ENCODE measurements at places on chromosomes 7 and 10.

DNA sequence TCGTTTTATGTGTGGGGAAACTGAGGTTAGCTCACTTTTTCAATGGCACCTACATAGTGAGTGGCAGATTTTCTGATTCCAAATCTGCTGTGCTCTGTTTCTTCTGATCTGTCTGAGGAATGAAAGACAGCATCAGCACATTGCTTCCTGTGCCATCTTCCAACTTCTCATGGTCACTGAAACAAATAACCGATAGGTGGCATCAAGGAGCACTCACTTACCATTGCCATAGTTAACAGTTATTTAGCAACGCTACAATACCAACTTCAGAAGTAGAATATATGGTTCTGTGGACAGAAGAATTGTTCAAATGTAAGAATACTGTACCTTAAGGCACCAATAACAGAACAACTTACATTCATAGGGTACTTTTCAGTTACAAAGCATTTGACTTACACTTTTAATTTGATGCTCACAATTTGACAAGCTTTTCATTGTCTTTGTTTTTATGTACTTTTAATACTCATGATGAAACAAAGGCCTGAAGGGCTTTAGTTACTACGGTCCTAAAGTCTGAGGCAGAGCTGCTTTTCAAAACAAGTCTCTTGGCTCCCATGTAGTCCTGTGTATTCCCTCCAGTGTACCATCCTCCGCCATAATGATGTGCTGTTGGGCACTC is 228.9 kb upstream of the TCF7L2 start:
- DNase-seq = peak; percentile 53

GRCh38 chr7:100865938-100866728 is 1.1 kb upstream of the TRIP6 start:
- DNase-seq = peak; percentile 67

DNA sequence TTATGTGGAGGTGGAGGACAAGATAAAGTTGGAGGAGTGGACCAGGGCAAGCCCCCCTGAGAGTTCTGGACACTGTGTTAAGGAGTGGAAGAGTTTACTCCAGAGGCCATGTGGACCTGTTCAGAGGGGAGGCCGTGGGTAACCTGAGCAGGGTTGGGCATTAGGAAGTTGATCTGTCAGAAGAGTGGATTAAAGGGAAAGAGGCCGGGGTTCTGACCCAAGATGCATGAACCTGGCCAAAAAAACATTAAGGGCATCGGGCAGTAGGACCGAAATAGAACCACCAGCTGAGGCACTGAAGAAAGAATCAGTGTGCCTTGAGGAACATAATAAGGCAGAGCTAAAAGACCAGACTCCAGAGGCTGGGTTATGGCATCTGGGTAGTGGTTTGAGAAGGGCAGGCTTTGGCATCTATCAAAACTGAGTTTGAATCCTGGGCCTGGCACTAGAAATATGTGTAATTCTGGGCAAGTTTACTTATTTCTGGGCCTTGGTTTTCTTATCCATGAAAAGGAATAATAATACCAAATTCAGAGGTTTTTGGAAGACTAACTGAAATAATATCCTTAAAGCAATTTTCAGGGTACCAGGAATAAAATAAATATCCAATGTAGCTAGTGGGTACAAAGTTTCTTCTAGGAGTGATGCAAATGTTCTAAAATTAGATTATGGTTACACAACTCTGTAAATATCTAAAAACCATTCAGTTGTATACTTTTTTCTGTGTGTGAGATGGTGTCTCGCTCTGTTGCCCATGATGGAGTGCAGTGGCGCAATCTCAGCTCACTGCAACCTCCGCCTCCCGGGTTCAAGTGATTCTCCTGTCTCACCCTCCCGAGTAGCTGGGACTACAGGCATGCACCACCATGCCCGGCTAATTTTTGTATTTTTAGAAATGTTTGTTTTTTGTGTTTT is 10.9 kb upstream of the FRAT1 start:
- no peak for DNase-seq

DNA sequence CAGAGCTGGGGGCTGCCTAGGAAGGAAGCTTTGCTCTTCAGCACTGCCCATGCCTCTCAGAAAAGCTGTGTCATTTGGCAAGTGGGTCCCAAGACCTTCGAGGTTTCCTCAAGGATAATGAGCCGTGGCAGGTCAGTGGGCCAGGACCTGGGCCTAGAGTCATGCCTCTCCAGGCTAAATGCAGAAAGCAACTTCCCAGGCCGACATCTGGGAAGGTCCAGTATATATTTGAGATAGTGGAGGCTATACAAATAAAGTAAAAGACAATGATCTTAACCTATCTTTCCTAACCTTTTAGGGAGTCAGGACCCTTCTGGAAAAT is 2.4 kb upstream of the HOXA10 start:
- no peak for DNase-seq

- DNase-seq = no peak
Observed at GRCh38 chr7:47479821-47480575, 101.9 kb downstream of the TNS3 start.

DNA sequence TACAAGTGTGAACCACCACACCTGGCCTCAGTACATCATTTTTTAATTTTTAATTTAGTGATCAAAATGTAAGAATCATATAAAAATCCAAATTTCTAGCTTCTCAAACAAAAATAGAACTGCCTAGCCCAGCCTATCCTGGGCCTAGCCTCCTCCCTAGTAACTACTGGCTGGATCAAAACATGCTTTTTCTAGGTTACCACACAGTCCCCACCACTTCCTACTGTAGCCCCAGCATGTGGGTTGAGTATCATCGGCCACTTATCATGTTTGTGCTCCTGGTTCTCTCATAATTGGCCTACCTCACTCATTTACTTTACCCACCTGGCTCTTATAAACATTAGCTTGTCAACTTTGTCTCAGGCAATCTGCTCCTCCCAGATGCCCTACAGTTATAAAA is 52.9 kb downstream of the DNAJC12 start:
- no peak for DNase-seq

DNA sequence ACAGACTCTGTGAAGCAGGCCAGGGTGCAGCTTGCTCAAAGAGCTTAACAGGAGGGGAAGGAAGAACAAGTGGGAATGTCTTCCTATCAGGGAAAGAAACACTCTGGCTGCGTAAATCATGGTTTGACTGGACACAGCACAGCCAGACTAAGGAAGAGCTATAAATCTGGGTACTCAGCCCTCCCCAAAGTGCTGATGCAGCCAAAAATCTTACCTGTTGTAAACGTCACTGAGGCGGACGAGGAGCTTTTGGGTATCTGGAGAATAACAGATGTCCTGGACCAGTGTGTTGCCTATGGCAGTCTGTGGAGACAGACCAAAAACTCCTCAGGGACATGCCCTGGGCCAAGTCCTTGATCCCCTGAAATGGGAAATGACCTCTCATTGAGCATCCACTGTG is 43.1 kb upstream of the HNRNPH3 start:
- DNase-seq = no peak

DNA sequence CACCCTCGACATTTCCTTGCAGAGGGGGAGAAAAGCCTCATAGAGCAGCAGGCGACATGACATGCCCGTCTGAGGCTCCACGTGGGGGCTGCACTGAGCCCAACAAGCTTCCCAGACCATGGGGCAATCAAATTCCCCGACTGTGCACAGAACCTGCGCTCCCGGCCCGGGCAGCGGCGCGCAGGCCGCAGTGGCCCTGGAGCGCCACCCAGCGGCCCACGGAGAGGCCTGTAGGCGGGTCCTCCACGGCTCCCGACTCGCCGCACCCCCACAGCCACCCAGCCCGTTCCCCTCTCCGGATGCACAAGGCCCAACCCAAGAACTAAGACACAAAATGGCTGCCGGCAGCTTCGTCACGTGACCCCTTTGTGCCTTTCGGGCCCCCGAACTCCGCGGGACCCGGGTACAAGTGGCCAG is 816 bp downstream of the EPC1 start:
- peak; percentile 94 for DNase-seq

DNA sequence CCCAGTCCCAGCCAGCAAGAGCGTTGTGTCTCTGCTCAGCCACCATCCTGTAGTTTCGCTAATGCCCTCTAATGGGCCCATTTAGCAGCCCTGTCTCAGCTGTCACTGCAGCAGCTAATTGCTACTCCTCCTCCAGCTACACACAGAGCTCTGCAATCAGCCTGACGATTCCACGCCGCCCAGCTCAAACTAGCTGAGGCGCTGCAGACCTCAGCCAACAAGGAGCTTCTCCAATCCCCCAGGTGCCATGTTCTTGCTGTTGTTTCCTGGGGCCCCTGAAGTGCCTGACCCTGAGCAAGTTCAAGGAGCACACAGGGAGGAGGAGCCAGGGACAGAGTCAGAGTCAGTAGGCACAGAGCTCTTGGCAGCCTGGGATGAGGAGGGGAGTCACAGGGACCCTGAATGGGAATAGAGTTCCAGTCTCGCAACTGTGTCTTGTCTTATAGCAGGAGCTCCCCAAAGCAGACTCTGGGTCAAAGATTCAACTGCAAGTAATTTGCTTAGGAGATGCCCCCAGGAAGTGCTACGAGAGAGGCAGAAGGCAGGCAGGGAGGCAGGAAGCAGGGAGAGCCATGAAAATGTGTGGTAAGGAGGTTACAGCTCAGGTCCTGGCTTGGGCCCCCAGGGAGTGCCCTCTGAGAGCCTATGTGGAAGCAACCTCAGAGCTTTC is 135.8 kb upstream of the UNC5B start:
- DNase-seq = no peak

GRCh38 chr7:135342887-135343286 is 109.2 kb downstream of the STRA8 start:
- no peak for DNase-seq

DNA sequence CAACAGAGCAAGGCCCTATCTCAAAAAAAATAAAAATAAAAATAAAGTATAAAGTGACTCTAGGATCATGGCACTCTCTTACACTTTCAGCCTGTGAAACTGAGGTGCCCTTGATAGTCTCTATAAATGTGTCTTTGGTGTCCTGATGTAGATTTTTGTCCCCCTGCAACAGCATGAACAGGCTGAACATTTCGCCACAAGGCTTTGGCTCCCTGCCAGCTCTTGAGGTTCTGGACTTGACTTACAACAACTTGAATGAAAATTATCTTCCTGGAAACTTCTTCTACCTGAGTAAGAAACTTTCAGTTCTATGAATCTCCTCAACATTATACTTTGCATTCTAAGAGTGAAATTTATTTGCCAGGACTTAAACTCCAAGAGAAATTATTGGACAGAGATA is 48.1 kb upstream of the BMS1 start:
- no peak for DNase-seq

GRCh38 chr7:153397906-153398305 is 638.4 kb downstream of the ACTR3B start:
- no peak for DNase-seq

GRCh38 chr10:3625959-3626751 is 158.9 kb downstream of the KLF6 start:
- DNase-seq = no peak

GRCh38 chr10:62163024-62163423 is 105.6 kb downstream of the RTKN2 start:
- DNase-seq = no peak

DNA sequence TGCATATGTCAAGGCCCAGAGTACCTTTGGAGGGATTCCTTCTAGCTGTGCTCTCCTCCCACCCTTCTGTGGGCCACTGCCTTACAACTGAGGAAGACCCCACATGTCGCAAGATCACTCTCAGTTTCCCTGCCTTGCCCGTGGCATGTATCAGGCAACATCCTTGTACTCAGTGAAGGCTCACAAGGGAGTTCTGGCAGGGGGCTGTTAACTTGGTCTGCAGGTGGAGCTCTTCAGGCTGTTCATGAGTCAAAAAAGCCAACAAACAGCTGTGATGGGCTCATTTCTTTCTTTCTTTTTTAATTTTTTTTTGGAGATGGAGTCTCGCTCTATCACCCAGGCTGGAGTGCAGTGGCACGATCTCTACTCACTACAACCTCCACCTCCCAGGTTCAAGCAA is 513.0 kb upstream of the ANKRD30A start:
- DNase-seq = no peak

DNA sequence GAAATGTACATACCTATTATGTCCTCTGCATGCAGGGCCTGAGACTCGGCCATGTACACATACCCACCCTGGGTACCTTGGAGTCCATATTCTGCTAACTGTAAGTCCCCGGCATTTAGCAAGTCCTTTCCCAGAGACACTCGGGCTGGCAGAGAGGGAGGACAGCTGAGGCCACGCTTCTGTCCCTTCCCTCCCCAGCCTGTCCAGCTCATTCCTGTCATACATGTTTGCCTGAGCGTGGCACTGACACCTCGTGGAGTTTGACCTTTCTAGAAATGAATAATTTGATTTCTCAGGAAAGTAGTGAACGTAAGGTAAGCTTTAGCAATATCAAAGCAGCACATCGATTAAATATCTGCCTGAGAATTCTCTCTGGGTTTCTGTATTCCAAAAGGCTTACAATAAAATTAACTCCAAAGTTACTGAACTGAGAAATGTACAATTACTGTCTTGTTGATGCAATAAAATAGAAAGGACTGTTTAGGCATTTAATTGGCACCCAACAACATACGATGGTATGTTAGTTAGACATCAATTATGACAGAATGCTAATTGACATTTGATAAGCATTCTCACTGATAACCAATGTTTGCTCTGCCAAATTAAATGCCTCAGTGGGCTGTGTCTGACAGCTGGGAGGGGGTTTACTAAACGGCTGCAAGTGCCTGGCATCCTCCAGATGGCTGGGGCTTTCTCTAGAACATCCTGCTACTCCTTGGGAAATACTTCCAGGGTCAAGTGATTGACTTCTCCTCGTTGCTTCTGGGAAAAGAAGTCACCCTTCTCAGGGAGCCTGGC is 221.2 kb downstream of the CCSER2 start:
- DNase-seq = no peak

- no peak for DNase-seq
Observed at GRCh38 chr10:35420827-35421552, 84.7 kb downstream of the CCNY start.

Data from RWPE1 (cell line).